ENCODE measurements at places on chromosomes 11 and 22. TPM values are rescaled to one million over a fixed set of nuclear protein-coding genes. Genes with fewer than 3 reads are reported as not detected.

The MRGPRX4 gene
- not detected for total RNA-seq

The SPTBN2 gene
- 11.7 TPM for total RNA-seq

The ART5 gene
- 0.39 TPM for total RNA-seq

The AIFM3 gene
- total RNA-seq: 4.6 TPM

The OR52E8 gene
- total RNA-seq: not detected

The TRIM68 gene
- 8.3 TPM for total RNA-seq

The XKR3 gene
- total RNA-seq: not detected

The GLYAT gene
- total RNA-seq: not detected

The CHRM4 gene
- total RNA-seq: 0.58 TPM

The ZNF280B gene
- total RNA-seq: 1.3 TPM

The IRAG1 gene
- total RNA-seq: 0.02 TPM
